Vagina (tissue), 2 donors: ENCODE measurements at places on chromosomes 6 and 20. TPM values are rescaled to one million over a fixed set of nuclear protein-coding genes. Genes with fewer than 3 reads are reported as not detected.

Gene FOXQ1
- total RNA-seq: 6.4 TPM

GRCh38 chr6:72689107-72689954, 67.5 kb downstream of the KCNQ5 start:
- H3K27ac ChIP-seq: no peak overlapping the region
- H3K4me3 ChIP-seq: no peak overlapping the region
- no peaks in the 10 kb centered on the region for H3K4me1 ChIP-seq
- no peak for DNase-seq

- H3K27me3 ChIP-seq: no peaks in the 10 kb centered on the region
- DNase-seq: no peak
- no peaks in the 10 kb centered on the region for H3K36me3 ChIP-seq
These were observed 67.5 kb downstream of the FARS2 start for GRCh38 chr6:5328800-5329199.

GRCh38 chr20:63095718-63096654, 89.2 kb upstream of the BHLHE23 start:
- H3K27ac ChIP-seq: no peak overlapping the region
- no peaks in the 10 kb centered on the region for H3K27me3 ChIP-seq
- H3K4me1 ChIP-seq: no peaks in the 10 kb centered on the region

GRCh38 chr6:83853178-83854000, at the start of gene RIPPLY2:
RIPPLY2 (plus strand) TSS chr6:83853360; CDS start chr6:83853417, 57 bp downstream.
- H3K36me3 ChIP-seq: no peaks in the 10 kb centered on the region
- peaks cover 14% of the 10 kb centered on the region for H3K4me1 ChIP-seq
- H3K4me3 ChIP-seq: peak within 1 kb of the TSS; percentile 52
- H3K27ac ChIP-seq: peak within 1 kb of the TSS; percentile 11
- no peaks in the 10 kb centered on the region for H3K27me3 ChIP-seq

Gene SNPH
- total RNA-seq: 6.4 TPM

GRCh38 chr6:3294396-3294795, 35.6 kb downstream of the PSMG4 start:
- H3K27ac ChIP-seq: no peak overlapping the region
- H3K27me3 ChIP-seq: no peaks in the 10 kb centered on the region
- peaks cover 4% of the 10 kb centered on the region for H3K36me3 ChIP-seq
- no peak for DNase-seq
- H3K4me1 ChIP-seq: no peaks in the 10 kb centered on the region

DNA sequence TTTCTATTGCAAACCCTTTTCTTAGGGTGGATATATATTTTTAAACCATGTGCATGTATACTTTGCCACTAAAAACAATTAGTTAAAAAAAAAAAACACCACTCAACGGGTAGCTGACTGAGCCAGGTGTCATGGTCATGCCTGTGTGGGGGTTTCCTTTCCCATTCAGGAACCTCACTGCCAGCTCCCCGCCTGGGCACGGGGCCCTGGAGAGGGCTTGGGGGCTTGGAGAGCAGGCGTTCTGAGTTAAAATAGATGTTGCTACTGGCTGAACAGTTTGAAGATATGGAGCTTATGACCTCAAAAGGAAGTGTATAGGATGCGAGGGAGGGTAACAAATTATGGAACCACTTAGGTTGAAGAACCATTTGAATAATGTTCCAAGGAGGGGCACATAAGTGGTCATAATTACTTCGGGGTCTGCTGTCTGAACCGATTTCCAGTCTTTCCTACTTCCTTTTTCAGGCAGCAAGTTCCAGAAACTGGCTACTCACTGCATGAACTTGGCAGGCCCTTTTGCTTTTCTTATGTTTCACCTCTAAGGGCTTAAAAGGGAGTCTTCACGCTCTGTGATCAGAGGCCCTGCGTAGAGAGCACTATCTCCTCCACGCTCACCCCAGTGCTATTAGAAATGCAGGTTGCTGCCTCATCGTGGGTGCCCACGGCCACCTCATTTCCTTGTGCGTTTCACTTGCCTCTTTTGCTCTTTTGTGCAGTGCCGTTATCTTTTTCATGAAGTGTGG, 9.9 kb downstream of the STX16 start:
- no peak overlapping the region for H3K27ac ChIP-seq
- H3K36me3 ChIP-seq: no peaks in the 10 kb centered on the region
- peaks cover 38% of the 10 kb centered on the region for H3K4me1 ChIP-seq
- no peak for DNase-seq
- H3K27me3 ChIP-seq: no peaks in the 10 kb centered on the region

Gene ATP6V1G2
- total RNA-seq: 5.4 TPM

GRCh38 chr20:21685981-21686380, 19.5 kb upstream of the PAX1 start:
- DNase-seq: no peak
- H3K27me3 ChIP-seq: no peaks in the 10 kb centered on the region
- H3K4me3 ChIP-seq: no peak overlapping the region
- no peak overlapping the region for H3K27ac ChIP-seq

- H3K36me3 ChIP-seq: no peaks in the 10 kb centered on the region
- H3K4me1 ChIP-seq: no peaks in the 10 kb centered on the region
- no peak for DNase-seq
- H3K27ac ChIP-seq: no peak overlapping the region
- no peaks in the 10 kb centered on the region for H3K27me3 ChIP-seq
These were observed 44.0 kb downstream of the ROS1 start for GRCh38 chr6:117381749-117382148.

DNA sequence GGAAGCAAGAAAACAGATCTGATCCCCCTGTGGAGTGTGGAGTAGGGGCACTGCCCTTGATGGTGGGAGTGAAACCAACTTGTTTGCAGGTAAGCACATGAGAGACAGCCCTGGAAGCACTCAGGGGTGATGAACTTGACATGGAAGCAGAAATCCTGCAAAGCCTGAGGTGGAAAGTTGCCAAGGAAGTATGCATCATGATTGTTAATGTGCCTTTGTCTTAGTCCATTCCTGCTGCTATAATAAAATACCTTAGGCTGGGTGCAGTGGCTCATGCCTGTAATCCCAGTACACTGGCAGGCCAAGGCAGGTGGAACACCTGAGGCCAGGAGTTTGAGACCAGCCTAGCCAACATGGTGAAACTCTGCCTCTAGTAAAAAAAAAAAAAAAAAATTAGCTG, 40.2 kb upstream of the IFNGR1 start:
- no peak for DNase-seq
- no peak overlapping the region for H3K4me3 ChIP-seq

- peak overlapping the region; percentile 54 for H3K27ac ChIP-seq
- no peak overlapping the region for H3K4me3 ChIP-seq
- no peaks in the 10 kb centered on the region for H3K27me3 ChIP-seq
- no peak for DNase-seq
These were observed 12.2 kb upstream of the KCNK15 start for GRCh38 chr20:44733341-44734069.

Gene CASS4
- total RNA-seq: 0.74 TPM

GRCh38 chr6:127119102-127120022, 891 bp downstream of the RSPO3 start:
- H3K27me3 ChIP-seq: no peaks in the 10 kb centered on the region
- H3K4me1 ChIP-seq: peaks cover 32% of the 10 kb centered on the region
- peak overlapping the region; percentile 42 for H3K4me3 ChIP-seq

Gene COX4I2
- total RNA-seq: 2.5 TPM

Gene FAM162B
- total RNA-seq: 19.6 TPM
